NCI-H1930 (cell line): ENCODE measurements at places on chromosomes 3 and 15.

- no peak for DNase-seq
Measured at GRCh38 chr3:186414735-186415419, 52.8 kb upstream of the DGKG start.

- DNase-seq: no peak
Measured at GRCh38 chr3:39186692-39187151, 5.7 kb downstream of the XIRP1 start.

DNA sequence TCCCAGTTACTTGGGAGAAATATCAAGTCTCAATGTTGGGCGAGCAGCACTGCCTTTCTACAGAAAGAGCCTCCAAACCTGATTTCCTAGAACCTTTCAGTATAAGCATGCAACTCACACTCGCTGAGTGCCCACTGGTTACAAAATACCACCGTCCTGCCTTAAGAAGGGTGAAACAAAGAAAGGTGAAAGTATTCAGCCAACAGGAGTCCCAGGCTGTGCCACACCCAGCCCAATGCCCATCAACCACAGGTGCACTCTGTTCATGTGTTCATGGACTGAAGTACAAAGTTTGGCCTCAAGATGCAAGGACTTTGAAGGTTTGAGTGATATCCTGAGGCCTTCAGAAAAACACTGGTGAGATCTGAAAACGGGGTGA lies 34.0 kb downstream of the IL17RD start:
- no peak for DNase-seq

DNA sequence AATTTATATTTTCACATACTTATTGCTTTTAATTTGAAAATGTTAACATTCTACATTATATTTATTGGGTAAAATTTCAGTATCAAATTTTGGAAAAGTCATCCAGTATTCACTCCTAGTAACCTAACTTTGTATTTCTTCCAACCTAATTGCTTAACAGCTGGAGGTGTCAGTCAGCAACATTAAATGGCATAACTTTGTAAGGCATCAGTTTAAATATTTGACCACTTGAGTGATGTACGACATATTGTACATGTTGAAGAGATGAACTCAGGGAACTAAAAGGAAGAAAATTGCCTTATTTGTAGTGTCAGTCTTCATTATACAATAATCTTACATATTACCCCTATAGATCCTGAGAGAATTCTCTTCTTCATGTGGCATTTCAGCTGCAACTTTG lies 326.8 kb downstream of the NAALADL2 start:
- no peak for DNase-seq

DNA sequence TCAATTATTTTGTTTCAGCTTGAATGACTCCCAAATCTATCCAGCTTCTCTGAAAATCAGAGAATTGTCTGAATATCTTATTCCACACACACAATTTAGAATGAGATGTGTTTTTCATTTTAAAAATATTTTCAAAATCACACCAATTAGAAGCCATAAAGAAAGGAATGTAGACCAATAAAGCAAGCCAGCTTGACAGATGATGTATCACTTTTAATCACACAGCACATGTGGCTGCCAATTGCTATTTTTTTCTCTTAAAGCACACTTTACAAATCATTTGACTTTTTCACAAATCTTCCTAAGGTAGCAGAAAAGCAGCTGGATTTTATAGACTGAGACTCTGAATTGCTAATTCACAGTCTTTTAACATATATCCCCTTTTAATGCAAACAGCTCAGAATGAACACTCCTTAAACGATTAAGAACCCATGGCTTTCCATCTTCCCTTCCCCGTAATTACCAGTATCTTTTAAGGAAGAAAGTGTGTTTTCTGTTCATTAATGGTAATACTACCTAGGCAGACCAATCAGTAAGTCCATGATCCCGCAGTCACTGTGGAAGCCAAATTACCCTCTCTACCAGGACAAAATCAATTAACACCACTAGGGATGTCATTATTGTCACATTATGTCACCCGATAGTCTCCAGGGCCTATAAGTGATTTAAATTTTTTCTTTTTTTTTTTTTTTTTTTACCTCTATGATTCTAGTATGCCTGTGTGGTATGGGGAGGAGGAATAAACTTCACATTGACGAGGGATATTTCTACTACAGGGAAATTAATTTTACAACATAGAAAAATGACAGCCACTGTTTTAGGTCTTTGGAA lies 250.0 kb upstream of the VEPH1 start:
- no peak for DNase-seq
